ENCODE measurements at places on chromosomes 6 and 20.

DNA sequence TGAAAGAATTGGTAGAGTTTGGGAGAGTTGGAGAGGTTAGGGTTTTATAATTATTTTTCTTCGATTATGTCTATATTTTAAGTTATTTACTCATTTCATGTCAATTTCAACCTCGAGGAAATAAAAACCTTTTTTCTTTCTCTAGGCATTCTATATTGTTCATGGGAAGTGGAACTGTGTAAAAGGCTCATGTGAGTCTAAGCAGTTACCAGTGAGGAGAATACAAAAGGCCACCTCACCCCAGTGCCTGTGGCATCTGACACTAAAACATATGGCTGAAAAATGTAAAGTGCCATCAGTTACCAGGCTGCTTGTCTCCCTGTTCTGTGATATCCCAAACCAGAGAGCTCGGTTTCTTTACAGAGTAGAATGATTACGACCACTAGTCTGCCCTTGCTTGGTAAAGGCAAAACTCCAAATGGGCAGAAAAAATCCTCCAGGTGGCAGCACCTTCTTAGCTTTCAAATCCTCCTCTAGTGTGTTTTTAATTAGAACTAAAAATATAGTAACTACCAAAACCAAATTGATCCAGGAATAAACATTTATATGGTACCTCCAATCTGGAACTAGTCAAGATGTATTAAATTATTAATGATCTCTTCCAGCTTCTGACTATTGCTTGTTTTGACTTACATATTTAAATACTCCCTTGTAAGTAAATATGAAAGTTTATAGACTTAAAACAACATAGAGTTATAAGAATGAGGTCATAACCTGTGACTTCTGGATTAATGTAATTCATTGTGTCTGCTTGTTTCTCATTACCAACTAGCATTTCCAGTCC is 122.6 kb upstream of the MCHR2 start:
- no peak for DNase-seq

- DNase-seq, result no peak
Measured at GRCh38 chr6:4664117-4664626, 112.0 kb upstream of the CDYL start.

GRCh38 chr6:30862156-30862875 is 22.0 kb upstream of the DDR1 start:
- no peak for DNase-seq

DNA sequence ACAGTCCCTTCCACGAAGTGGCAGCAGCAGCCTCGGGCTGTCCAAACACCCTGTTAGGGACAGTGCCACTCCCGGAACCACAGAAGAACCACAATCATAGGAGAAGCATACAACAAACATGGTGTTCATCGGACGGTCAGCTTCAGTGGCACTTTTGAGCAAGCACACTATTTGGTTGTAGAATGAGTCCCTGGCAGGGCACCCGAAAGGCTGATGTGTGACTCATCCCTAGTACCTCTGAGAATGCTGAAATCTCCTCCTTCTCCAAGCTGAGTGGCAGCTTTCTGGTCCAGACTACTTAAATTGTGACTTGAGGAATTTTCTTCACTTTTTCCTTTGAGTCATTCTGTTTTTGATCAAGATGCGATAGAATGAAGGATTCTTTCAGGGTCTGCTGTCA is 282.5 kb downstream of the ESR1 start:
- no peak for DNase-seq

GRCh38 chr6:145836170-145836569 is 21.6 kb upstream of the FBXO30 start:
- no peak for DNase-seq

DNA sequence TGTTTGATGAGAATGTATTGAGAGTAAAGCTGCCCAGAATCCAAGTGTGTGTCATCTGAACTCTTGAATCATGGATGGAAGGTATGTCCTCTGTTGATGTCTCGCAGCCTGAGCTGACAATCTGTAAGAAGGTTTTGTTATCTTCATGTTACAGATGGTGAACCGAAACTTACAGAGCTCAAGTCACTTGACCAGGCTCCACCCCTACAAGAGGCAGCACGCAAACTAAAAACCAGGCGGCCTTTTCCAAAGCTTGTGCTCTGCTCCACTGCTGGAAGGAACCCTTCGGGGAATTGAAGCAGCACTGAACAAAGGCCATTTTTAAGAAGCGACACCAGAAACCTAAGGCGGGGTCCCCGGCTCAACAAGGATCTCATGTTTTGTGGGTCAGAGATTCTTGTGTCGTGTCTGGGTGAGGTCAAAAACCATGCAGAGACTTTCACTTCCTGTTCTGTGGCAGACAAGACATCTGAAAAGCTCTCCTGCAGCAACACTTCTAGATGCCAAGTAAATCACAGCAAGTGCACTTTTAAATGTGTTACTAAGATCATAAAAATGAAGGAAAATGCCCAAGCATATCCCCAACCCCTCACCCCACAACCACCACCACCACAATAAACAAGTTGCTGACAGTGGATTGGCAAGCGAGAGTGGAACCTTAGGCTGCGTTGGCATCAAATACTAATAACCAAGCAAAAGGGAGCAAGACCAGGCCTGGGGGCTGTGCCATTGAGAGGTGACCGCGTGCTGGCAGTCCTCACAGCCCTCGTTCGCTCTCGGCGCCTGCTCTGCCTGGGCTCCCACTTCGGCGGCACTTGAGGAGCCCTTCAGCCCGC is 27.3 kb downstream of the NQO2 start:
- DNase-seq, result no peak

- DNase-seq, result no peak
Measured at GRCh38 chr20:47032933-47033578, 138.4 kb downstream of the EYA2 start.

DNA sequence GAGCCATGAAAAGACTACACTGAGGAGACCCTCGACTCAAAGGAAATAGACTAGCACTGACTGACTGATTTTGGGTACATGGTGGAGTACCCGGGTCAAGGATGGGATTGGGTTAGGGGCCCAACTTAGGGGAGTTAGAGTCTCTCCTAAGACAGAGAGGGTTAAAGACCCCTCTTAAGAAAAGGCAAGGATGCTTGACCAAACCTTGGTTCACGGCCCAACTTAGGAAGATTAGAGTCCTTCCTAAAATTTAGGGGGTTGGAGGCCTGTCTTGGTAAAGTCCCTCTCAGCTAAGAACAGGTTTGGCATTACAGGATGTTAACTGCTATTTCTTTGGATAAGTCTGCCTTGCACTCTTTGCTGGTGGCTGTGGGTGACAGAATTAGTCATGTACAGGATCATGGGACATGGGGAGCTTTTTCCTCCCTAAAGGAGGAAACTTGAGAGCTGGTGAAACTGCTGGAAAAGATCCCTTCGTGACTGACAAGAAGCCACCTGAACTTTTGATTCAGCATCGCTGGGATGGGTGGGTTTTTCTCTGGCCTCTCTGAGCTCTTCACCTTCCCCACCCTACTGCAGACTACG is 12.3 kb upstream of the SLC22A16 start:
- DNase-seq, result no peak

DNA sequence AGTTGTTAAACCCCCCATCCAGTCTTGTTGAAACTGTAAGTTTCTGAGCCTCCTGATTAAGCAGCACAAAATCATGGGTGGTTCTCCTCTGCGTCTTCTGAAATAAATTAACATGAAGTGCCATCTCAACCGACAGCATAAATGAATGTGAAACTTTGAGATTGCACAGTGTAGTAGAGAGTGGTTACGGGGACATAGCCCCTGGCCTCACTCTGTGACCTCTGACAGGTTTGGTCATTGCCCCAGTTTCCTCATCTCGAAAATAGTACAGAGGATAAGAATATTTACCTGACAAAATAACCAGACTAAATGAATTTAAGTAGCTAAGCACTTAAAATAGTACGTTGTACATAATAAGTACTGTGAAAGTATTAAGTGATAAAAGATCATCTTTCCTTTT is 19.1 kb downstream of the NKX2-4 start:
- no peak for DNase-seq

DNA sequence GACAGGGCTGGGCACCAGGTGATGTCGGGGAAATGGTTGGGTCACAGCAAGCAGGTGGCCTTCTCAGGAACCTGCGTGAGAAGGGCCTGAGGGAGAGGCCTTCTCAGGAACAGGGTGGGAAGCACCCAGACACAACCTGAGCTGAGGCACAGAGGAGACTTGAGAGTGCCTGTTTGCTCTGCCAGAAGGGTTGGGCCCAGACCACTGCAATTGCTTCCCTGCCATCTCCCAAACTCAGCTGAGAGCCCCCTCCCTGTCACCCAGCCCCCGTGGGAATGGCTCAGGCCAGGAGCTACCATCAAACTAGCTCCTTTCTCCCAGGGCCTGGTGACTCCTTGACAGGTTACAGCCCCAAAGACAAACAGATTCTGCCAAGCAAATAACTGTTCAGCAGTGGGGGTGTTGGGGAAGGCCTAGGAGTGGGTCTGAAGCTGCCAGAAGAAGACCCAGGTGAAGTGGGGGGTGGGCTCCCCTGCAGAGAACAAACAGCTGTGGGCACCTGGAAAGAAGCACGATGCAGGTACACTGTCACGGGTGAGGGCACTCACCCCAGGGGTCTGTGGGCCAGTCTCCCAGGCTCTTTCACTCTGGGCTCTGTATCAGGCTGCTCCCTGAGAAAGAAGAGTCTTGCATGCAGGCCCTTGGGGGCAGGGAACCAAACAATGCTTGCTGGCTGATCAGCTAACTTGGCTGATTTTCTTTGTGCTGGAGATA is 30.4 kb upstream of the SPDEF start:
- DNase-seq, result no peak

GRCh38 chr6:95423331-95423730 is 154.0 kb upstream of the MANEA start:
- DNase-seq, result no peak

DNA sequence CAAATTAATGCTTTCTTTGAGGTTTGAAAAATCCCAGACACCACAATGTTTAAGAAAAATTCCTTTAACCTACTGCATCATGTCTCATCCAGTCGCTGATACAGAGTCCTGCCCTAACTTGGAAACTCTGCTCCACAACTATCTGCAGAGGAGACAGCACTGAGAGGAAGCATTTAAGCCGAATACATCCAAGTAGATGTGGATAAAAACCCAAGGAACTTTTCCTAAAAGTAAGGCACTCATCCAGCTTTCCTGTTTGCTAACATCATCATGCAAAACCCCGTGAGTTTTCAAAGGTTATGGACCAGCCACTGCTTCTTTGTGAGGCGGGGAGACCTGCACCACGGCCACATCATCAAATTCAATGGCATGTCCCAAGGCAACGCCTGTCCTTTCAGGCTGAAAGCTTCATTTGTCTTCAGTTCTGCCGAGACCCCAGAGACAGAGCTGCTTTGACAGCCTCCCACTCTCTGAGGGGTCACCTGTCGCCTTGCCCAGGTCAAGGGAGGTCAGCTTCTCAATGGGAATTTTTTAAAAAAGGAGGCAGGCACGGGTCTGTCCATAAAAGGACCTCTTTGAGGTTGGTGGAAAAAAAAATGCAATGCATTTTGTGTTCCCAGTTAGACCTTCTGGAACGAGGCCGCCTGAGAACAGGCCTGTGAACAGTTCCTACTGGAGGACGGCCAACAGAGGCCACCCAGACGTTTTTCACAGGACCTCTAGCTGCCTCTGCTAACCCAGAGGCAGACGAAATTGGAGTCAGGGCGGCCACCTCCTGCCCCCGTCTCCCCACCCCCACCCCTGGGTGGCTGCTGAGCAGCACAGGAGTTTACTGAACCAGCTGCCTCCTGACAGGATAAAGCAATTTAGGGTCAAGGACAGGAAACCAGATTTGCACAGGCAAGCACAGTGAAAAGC is 142.5 kb upstream of the HDDC2 start:
- DNase-seq, result no peak

- DNase-seq, result no peak
Measured at GRCh38 chr6:106547601-106548453, 81.5 kb downstream of the RTN4IP1 start.

DNA sequence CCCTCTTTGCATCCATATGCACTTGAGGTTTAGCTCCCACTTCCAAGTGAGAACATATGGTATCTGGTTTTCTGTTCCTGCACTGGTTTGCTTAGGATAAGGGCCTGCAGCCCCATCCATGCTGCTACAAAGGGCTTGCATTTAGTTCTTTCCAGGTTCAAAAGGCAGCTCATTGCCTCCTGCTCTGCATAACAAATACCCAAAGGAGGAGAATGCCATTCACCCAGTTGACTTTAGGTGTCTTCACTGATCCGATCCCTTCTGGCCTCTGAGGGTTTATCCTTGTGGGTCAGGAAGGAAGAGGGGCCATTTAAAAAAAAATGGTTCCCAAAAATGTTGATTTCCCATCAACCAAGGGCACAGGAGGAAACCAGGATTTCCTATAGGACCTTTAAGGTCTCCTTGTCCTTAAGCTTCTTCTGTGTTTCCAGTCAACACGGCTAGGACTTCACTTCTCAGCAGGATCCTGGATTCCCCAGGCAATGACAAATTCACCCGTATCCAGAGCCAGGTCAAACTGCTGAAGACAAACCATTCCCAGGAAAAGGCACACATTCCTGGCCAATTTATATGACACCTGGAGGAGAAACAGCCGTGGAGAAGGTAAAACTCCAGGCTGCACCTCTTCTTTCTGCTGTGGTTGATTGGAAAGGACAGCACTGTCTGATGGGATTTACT is 447.7 kb upstream of the CDH4 start:
- no peak for DNase-seq

DNA sequence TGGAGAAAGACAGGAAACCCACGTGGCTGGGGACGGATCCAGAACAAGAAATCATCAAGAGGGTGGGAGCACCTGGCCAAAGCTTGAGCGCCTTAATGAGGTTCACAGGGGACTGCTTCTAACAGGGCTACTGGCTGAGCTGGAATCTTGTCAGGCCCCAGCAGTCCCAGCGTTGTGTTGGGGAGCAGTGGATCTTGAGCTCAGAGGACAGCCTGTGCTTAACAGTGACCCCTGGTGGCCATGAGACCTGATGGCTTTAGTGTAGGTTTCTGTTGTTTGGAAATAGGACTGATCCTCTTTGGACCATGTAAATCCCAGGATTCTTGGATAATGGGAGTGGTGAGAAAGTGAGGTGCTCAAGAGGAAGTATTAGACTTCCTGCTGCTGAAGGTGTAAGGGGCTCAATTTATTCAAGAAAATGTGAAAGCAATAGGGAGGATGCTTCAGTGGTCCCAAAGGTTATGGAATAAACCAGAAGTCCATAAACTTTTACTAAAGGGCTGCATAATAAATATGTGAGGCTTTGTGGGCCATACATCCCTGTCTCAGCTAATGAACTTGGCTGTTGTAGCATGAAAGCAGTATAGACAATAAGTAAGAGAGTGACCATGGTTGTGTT is 216.2 kb downstream of the NFATC2 start:
- no peak for DNase-seq
